Hepatocyte (in vitro differentiated cells): ENCODE measurements at places on chromosomes 2 and 18.

DNA sequence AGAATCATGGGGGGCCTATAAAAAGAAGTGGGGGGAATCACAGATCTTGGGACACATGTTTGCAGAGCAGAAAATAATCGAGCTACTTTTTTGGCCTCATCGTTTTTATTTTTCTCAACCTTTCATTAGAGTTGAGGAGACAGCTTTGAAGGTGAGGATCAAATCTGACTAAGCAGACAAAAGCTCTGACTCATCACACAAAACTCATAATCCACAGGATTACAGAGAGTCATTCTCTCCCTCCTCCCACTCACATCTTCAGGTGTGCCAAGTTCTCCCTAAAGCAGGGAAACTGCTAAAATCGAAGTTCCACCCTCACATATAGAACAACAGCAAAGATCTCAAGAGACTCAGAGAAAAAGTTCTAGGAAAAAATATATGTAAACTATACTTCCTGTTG lies 15.6 kb downstream of the BAZ2B start:
- H3K4me3 ChIP-seq: no peak overlapping the region
- H3K27me3 ChIP-seq: no peaks in the 10 kb centered on the region
- H3K4me1 ChIP-seq: peaks cover 4% of the 10 kb centered on the region
- H3K27ac ChIP-seq: no peak overlapping the region
- no peak for DNase-seq
- no peaks in the 10 kb centered on the region for H3K36me3 ChIP-seq

- no peak for DNase-seq
- no peak overlapping the region for H3K4me3 ChIP-seq
- H3K4me1 ChIP-seq: peaks cover 6% of the 10 kb centered on the region
- H3K36me3 ChIP-seq: no peaks in the 10 kb centered on the region
- no peak overlapping the region for H3K27ac ChIP-seq
These were observed 86.0 kb downstream of the ICOS start for GRCh38 chr2:204022550-204022949.

DNA sequence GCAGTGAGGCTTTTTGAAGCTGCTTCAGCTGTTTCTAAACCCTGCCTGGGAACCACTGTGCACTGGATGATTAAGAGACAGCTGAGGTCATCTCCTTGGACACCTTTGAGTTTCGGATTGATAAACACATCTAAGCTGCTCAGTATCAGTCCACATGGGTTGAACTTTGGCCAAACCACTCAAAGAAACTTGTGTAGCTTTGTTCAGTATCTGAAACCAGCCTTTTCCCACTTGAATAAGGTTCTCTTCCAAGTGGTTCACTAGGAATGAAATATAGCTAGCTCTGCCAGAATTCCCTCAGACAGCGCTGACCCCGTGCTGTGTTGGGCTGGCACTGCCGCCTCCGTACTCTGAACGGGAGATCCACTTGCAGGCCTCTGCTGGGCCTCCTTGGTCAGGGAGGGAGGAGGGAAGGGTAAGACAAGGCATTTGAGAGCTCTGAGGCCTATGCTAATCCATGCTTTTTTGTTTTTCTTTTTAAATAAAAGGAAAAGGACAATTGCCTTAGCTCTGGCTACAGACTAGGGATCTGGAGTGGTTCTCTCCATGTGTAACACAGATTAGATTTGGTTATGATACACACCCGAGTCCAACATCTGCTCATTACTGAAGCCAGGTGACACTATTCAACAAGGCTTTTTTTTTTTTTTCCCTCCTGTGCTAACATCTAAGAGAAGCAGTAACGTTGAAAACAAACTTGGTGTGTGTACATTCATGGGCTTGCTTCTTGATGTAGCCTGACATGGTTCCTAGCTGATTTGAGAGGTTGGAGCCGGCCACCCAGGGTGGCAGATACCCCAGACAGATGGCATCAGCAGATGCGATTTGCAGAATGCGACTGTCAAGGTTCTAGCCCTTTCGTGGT lies 67.7 kb downstream of the NCK2 start:
- peak; percentile 73 for DNase-seq
- H3K4me3 ChIP-seq: no peak overlapping the region
- H3K27me3 ChIP-seq: no peaks in the 10 kb centered on the region
- H3K36me3 ChIP-seq: peaks cover 4% of the 10 kb centered on the region
- H3K27ac ChIP-seq: peak overlapping the region; percentile 91

- no peak for DNase-seq
- H3K4me1 ChIP-seq: peaks cover 18% of the 10 kb centered on the region
- H3K4me3 ChIP-seq: no peak overlapping the region
- no peaks in the 10 kb centered on the region for H3K36me3 ChIP-seq
- H3K27ac ChIP-seq: no peak overlapping the region
- no peaks in the 10 kb centered on the region for H3K27me3 ChIP-seq
These were observed 66.7 kb upstream of the HS6ST1 start for GRCh38 chr2:128385365-128385764.

DNA sequence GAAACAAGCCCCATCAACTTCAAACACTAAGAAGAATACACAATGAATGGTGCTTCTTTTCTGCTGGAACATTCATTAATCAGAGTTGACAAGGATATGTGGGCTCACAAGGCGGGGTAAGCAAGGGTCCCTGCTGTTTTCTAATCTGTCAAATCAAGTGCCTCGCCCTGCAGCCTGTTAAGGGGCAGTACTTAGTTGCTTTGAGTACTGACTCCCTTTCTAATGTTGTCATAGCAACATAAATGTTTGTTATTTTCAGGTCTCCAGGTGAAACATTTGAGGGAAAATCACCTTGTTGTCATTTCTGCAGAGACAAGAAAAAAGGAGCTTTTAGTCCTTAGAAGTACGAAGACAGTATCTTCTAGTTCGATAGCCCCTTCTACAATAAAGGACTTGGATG lies 284.7 kb upstream of the PKDCC start:
- no peaks in the 10 kb centered on the region for H3K36me3 ChIP-seq
- DNase-seq: no peak

DNA sequence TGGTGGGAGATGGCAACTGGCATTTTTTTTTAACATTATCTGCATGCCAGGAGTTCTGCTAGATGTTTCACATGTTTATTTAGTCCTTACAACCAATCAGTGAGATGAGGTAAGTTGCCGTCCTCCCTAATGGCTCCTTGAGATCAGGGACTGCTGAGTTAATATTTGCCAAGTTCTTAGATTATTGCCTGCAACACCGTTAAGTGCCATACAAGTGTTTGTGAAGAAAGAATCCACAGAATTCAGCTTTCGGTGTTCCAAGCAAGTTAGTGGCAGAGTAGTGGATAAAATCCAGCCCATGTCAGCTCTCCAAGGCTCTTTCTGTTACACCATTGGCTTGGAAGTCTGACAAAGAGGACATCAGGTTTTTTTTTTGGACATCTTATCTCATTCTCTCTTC lies 95.9 kb downstream of the C1QL2 start:
- no peak overlapping the region for H3K27ac ChIP-seq
- H3K4me1 ChIP-seq: no peaks in the 10 kb centered on the region
- DNase-seq: peak; percentile 25
- H3K27me3 ChIP-seq: no peaks in the 10 kb centered on the region

- no peak overlapping the region for H3K4me3 ChIP-seq
- no peaks in the 10 kb centered on the region for H3K4me1 ChIP-seq
- no peaks in the 10 kb centered on the region for H3K36me3 ChIP-seq
- no peak overlapping the region for H3K27ac ChIP-seq
- H3K27me3 ChIP-seq: no peaks in the 10 kb centered on the region
These were observed 887.3 kb downstream of the TDRD15 start for GRCh38 chr2:22011048-22011447.

DNA sequence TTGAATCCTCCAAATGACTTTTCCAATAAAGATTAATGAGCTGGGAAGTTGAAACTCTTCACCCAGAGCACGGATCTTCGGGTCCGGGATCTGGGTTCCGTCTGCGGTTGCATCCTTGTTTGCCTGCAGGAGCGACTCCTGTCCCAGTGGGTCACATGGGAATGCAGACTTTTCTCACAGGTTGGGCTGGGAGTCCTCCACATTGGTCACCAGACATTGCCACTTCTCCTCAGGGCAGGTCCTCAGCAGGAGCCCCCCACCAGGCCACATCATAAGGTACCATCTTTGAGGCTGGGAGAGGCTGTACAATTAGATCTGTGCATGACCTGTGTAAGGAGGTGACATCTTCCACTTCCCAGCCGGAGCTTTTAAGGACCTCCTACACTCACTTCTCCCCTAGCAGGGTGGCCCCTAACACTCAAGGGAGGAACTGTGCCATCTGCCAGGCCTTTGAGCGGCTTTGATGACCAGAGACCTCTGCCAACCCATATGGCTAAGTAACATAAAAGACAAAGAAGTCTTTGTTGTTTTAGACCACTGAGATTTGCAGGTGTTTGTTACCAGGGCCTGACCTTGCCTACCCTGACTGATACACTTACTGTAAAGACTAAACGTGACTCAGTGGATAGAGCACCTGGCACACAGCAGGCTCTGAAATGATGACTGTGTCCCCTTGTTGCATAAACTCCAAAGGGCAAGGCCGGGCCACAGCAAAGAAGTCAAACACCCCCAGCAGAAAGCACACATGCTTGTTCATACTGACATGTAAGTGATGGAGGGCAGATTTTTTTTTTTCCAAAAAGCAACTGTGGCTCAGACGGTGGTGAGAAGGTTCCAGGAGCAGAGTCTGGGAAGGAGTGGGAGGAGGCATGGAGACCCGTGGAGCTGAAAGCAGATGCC lies 7.9 kb upstream of the TEX51 start:
- DNase-seq: no peak
- no peaks in the 10 kb centered on the region for H3K27me3 ChIP-seq

DNA sequence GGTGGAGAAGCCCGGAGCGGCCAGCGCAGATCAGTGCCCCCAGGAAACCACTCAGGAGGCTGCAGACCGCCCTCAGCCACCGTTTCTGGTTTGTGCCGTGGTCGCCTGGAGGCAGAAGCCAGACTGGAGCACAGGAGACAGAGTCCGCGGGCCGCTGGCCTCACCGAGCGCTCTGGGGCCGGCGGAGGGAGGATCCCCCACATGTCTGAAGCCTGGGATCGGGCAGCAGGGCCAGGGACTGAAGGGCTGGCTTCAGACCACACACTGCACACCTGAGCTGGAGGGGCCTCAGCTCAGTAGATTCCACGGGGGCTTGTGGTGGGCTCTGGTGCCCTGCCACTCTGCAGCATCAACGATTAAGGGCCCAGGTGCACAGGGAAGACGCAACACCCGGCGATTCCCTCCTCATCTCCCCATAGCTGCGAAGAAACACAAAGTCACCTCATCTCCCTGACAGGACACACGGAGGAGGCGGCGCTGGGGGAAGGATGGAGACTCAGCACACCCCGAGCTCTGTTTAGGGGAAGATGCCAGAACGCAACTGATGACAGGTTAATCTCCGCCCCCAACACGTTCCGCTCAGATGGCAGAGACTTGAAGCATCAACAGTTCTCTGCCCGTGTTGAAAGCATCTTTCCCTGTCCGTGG lies 408.1 kb downstream of the GALR1 start:
- H3K36me3 ChIP-seq: no peaks in the 10 kb centered on the region
- H3K4me1 ChIP-seq: no peaks in the 10 kb centered on the region
- no peaks in the 10 kb centered on the region for H3K27me3 ChIP-seq
- no peak overlapping the region for H3K27ac ChIP-seq
- no peak for DNase-seq
- H3K4me3 ChIP-seq: no peak overlapping the region

DNA sequence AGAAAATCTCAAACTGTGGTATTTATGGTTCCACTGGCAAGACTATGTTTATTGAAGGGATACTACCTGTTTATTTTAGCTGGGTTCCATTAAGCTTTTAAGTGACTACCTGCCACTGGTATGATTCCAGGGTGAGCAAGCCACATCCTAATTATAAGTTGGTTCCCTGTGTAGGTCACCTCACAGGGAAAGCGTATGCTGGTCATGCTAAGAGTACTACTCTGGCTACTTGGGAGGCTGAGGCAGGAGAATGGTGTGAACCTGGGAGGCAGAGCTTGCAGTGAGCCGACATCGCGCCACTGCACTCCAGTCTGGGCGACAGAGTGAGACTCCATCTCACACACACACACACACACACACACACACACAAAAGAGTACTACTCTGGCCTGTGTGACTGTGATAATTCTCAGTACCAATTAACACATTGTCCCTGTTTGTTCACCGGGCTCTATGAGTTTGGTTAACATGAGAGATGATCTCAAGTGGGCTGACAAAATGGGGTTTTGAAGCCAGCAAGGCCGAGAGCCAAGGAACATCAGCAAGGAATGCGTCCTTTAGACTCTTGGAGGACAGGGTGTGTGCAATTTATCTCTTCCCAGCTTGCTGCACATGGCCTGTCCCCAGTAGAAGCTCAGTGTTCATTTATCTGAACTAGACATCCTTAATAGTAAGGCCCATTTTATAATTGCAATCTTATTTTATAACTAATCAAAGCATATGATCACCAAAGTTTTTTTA lies 15.2 kb upstream of the ITSN2 start:
- peaks cover 2% of the 10 kb centered on the region for H3K4me1 ChIP-seq
- no peaks in the 10 kb centered on the region for H3K36me3 ChIP-seq
- DNase-seq: no peak
- H3K27me3 ChIP-seq: no peaks in the 10 kb centered on the region
- no peak overlapping the region for H3K4me3 ChIP-seq

- DNase-seq: peak; percentile 91
- H3K27me3 ChIP-seq: no peaks in the 10 kb centered on the region
- peak overlapping the region; percentile 39 for H3K27ac ChIP-seq
- peaks cover 35% of the 10 kb centered on the region for H3K4me1 ChIP-seq
- no peaks in the 10 kb centered on the region for H3K36me3 ChIP-seq
These were observed 2.6 kb downstream of the MAB21L4 start for GRCh38 chr2:240893363-240893844.

DNA sequence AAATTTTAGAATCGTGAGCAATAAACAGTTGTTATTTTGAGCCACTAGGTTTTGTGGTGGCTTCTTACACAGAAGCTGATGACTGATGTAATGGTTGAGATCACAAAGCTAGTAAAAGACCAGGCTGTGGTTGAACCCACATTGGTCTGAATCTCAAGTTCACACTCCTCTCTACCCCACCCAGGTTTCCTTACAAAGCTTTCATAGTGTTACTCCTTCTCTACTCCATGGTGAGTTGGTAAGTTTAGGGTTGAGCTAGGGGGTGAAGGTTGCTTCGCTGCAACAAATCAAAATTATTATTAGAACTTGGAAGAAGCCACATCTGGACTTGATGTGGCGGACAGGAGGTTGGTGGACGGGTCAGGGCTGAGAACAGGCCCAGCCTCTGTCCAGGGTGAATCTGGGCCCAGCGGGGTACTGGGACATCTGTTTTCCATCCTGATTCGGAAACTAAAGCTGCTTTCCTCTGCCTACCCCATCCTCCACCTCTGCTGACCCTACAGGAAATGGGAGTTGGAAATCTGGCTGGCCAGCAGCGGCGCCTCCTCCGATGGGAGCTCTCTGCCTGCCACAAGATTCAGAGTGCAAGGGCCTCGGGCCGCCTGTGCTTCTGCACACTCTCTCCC lies 86.3 kb downstream of the ZFP36L2 start:
- H3K27ac ChIP-seq: peak overlapping the region; percentile 59

GRCh38 chr2:1891971-1892486 lies 147.7 kb upstream of the PXDN start:
- H3K4me3 ChIP-seq: no peak overlapping the region
- H3K36me3 ChIP-seq: no peaks in the 10 kb centered on the region
- no peaks in the 10 kb centered on the region for H3K27me3 ChIP-seq
- no peak overlapping the region for H3K27ac ChIP-seq
- no peaks in the 10 kb centered on the region for H3K4me1 ChIP-seq

- DNase-seq: no peak
- H3K36me3 ChIP-seq: no peaks in the 10 kb centered on the region
- H3K4me3 ChIP-seq: no peak overlapping the region
- H3K27ac ChIP-seq: no peak overlapping the region
- H3K4me1 ChIP-seq: peaks cover 3% of the 10 kb centered on the region
These were observed 735.6 kb downstream of the TSN start for GRCh38 chr2:122491011-122491410.

GRCh38 chr18:74489676-74490075 lies 6.5 kb upstream of the CNDP2 start:
- no peaks in the 10 kb centered on the region for H3K36me3 ChIP-seq
- H3K4me3 ChIP-seq: no peak overlapping the region
- no peak overlapping the region for H3K27ac ChIP-seq
